ENCODE measurements at places on chromosomes 13 and 19. TPM values are rescaled to one million over a fixed set of nuclear protein-coding genes. Genes with fewer than 3 reads are reported as not detected.

- peak; percentile 47 for DNase-seq
Observed at GRCh38 chr13:109818886-109819285, 32.5 kb upstream of the IRS2 start.

- DNase-seq, result peak; percentile 52
Observed at GRCh38 chr19:57406516-57407123, 4.3 kb upstream of the ZNF17 start.

DNA sequence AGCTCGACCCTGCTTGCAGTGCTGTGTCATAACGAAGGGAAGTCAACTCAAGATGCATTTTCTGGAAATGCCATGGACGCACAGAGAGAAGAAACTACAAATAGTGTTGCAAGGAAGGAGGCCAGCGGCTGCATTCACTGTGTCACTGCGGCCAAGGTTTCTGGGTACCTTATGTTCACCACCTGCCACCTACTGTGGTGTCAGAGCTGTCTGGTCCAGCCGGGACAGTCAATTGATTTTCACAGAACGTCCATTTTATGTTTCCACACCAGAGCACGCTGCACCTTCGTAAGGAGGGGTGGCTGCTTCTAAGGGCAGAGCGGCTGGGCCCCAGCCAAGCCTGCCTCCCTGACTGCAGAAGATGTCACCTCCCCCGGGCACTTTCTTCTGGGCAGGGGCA lies 17.7 kb downstream of the TSHZ3 start:
- DNase-seq, result no peak

DNA sequence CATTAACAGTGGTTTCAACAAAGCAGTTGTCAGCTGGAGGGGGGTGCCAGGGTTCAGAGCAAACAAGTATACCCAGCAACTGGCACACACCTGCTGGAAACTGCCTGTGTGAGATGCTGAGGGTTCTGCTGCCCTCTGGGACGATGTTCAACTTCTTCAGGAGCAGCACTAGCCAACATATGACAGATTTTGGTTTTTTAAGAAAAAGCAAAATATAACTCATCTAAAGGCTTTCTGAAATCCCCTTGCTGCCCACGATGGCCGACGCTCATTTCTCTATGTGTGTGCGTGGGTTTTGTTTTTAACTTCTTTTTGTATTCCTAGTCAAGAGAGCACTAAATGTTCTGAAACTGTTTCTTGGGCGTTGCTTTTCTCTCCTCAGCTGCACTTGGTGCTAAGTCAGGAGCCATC lies 79.9 kb downstream of the MRPL57 start:
- DNase-seq, result no peak

DNA sequence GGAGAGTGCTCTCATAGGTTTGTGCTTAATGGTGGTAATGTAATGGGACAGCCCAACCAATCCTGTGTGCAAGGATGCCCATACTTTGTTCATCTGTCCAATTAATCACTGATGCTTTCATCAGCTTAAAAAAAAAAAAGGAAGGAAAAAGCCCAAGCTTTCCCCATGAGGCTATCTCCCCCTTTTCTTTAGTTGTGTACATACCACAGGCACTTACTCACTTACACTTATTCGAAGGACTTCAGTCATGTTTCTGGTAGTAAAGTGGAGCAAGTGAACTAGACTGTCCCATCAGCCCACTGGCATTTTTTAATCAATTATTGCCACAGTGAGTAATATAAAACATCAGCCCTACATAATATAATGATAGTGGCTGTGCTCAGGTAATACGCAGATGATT lies 183.5 kb upstream of the UFM1 start:
- peak; percentile 52 for DNase-seq

DNA sequence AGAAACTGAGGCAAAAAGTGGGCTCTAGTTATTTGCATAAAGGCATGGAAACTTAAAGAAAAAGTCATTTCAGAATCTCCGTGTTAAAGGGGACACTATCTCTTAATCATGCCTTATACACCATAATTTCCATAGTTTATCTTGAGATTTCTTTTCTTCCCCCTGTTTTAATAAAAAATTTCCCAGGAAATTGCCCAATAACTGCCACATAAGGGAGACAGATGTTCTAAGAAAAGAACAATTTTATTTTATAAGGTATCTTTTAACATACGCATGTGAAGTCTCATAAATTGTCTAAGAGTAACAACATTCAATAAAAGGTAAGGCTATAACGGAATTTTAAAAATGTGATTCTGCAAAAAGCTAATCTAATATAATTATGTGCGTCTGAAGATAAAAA lies 371.3 kb downstream of the IRS2 start:
- no peak for DNase-seq

DNA sequence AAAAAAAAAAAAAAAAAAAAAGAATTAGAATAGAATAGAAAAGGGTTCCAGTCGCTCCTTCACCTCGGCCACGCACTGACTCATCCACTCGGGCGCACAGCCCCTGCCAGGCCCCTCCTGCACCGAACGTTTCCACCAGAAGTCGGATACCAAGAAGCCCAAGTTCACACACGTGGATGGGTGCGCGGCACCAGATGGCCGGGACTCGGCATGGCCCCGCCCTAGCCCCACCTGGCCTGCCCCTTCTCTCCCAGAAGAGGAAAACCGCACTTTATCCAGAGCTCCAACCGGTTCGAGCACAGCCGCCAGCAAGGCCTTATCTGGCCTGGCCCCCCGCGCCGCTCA lies 5.9 kb downstream of the PRR36 start:
- DNase-seq, result peak; percentile 65

GRCh38 chr13:26484196-26484595 lies 73.3 kb upstream of the WASF3 start:
- no peak for DNase-seq

- no peak for DNase-seq
Observed at GRCh38 chr19:6499052-6499790, 2.9 kb downstream of the TUBB4A start.

GRCh38 chr19:47020992-47021496 lies 1.4 kb downstream of the NPAS1 start:
- no peak for DNase-seq

DNA sequence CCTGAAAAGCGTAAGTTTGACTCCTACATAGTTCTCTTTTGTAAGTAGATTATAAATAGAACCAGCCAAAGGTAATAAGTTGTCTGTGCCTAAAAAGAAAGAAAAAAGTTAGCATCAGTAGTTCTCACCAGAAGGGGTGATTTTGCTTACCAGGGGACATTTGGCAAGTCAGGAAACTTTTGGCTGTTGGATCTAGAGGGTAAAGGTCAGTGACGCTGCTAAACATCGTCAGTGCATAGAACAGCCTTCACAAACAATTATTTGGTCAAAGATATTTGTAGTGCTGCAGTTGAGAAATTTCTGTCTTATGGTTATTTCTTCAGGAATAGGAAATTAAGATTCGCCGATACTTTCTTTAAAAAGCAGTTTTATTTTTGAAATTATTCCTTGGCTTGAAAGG lies 2.0 kb downstream of the USPL1 start:
- no peak for DNase-seq

DNA sequence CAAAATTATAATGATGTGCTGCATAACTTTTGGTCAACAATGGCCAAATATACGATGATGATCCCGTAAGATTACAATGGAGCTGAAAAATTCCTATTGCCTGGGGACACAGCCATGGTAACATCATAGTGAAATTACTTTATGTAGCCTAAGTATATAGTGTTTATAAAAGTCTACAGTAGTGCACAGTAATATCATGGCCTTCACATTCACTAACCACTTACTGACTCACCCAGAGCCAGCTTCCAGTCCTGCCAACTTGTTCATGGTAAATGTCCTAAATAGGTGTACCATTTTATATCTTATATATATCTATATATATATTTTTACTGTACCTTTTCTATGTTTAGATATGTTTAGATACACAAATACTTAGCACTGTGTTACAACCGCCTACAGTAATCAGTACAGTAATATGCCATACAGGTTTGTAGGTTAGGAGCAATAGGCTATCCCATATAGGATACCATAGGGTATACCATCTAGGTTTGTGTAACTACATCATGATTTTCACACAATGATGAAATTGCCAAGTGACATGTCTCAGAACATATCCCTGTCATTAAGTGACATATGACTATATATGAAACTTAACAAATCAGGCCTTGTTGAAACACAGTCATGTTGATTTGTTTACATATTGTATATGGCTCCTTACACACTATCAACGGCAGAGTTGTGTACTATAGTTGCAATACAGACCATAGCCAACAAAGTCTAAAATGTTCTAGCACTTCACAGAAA lies 23.7 kb downstream of the DIS3 start:
- no peak for DNase-seq

DNA sequence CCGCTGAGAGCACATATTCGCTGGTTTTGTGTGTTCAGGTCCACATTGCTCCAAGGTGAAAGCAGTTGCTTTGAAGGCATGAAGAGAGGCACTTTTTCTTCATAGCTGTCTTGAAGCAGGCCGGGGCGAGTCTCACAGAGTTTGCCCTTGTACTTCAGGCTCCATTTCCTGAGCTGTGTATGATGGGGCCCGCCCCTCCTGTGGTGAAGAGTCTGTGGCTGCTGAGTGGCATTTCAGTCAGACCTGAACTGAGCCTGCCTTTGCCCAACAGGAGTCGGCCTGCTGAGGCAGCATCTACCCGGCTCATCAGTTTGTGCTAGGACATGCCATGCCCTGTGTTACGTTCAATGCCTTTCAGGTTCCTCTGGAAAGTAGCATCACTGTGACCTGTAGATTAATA lies 44.4 kb upstream of the C1QTNF9 start:
- no peak for DNase-seq

DNA sequence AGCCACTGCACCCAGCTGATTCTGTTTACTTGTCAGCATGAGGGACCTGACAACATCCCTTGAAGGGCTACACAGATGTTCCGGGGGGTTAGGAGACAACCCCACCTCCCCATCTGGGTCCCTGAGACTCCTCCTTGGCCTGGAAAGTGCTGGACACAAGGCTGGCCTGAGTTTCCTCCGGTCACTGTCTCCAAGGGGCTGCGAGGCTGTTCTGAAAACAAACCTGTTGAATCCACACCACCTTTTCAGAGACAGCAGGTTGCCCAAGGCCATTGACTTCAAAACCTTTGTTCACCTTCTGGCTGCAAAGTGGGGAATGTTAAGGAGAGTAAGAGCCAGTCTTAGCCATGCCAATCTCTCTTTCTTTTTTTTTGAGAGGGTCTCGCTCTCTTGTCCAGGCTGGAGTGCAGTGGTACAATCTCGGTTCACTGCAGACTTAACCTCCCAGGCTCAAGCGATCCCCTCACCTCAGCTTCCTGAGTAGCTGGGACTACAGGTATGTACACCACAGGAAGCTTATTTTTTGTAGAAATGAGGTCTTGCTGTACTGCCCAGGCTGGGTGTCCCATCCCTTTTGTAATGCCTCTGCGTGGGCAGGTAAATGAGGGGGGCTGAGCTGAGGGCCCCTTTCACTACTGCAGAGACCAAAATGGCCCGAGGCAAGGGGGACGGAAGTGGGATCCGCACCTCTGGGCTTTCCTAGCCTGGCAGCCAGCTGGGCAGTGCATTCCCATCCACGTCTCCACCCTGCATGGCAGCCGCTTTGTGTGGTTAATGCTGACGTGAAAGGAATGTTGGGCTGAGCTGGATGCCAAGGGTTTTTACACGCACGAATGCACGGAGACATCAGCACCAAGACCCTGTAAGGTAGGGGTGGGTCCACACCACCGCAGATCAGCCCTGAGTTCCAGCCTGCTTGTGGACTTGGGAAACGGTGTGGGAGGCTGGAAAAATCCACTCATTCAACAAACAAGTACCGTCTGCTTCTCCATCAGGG lies 1.9 kb upstream of the ZNF628 start:
- peak; percentile 84 for DNase-seq

- DNase-seq, result no peak
Observed at GRCh38 chr13:100721885-100722512, 47.4 kb upstream of the TMTC4 start.

GRCh38 chr13:109205315-109205714 lies 575.9 kb downstream of the MYO16 start:
- no peak for DNase-seq

DNA sequence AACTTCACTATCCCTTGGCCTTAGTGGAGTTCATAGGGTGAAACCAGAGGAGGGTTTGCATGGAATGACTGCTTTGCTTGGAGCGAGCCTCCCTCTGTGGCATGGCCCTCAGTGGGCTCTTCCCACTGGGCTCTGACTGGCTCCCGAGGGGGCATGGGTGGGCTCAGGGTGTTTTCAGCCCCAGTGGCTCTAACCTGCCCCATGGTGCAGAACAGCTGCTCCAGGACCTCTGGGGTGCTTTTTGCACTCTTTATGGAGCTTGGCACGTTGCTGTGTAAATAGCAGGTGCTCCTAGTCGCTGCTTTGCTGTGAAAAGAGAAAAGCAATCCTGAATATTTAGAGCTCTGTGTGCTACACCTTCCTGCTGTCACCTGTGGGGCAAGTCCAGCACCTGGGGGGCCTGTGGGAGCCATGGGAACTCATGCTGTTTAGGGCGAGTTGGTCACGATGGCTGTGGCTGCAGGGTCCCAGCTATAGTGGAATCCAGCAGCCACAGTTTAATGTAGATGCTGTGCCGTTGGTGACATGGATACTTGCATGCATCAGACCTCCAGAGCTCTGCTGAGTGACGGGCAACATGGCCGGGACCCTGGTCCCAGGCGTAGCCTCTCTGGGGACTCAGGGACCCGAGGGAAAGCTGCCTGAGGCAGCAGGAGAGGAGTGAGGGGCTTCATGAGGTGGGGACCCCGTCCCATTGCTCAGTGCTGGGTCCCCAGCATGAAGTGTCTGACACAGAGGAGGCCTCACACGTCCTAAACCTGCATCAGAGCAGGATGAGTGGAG lies 14.3 kb upstream of the MCF2L start:
- DNase-seq, result no peak

- DNase-seq, result no peak
Observed at GRCh38 chr13:79084802-79085424, 321.1 kb downstream of the RBM26 start.

- DNase-seq, result no peak
Observed at GRCh38 chr13:50123002-50123401, 107.8 kb downstream of the KCNRG start.

DNA sequence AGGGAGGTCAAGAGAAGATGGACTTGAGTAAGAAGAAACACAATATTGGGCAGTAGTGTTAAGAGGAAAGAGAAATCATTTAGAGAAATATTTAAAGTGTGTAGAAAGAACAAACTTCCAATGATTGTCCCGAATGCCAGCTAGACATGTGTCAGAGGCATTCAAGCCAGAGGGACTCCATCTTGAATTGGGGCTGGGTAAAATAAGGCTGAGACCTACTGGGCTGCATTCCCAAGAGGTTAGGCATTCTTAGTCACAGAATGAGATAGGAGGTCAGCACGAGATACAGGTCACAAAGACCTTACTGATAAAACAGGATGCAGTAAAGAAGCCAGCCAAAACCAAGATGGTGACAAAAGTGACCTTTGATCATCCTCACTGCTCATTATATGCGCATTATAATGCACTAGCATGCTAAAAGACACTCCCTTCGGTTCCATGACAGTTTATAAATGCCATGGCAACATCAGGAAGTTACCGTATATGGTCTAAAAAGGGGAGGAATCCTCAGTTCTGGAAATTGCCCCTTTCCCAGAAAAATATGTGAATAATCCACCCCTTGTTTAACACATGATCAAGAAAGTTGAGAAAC lies 127.0 kb upstream of the IPO5 start:
- DNase-seq, result no peak

The ZNF793 gene
- total RNA-seq, result 4.9 TPM

The AP1M1 gene
- total RNA-seq, result 62.4 TPM

The ZNF776 gene
- 7.0 TPM for total RNA-seq

The ADPRHL1 gene
- total RNA-seq, result 1.0 TPM

The BCKDHA gene
- total RNA-seq, result 18.7 TPM

The ZNF773 gene
- 7.6 TPM for total RNA-seq

The PRTN3 gene
- total RNA-seq, result not detected

The MIR17HG gene
- total RNA-seq, result 9.0 TPM

The ZNF610 gene
- 0.95 TPM for total RNA-seq

The TEX101 gene
- not detected for total RNA-seq

The ZSCAN4 gene
- 0.17 TPM for total RNA-seq

The SIGLEC5 gene
- total RNA-seq, result not detected
